ENCODE measurements at places on chromosomes 2 and 18.

- H3K4me3 ChIP-seq = no peak overlapping the region
- no peak for DNase-seq
- H3K36me3 ChIP-seq = no peaks in the 10 kb centered on the region
- H3K27ac ChIP-seq = no peak overlapping the region
- no peaks in the 10 kb centered on the region for H3K4me1 ChIP-seq
These were observed 362.2 kb upstream of the KCNH7 start for GRCh38 chr2:163200741-163201140.

DNA sequence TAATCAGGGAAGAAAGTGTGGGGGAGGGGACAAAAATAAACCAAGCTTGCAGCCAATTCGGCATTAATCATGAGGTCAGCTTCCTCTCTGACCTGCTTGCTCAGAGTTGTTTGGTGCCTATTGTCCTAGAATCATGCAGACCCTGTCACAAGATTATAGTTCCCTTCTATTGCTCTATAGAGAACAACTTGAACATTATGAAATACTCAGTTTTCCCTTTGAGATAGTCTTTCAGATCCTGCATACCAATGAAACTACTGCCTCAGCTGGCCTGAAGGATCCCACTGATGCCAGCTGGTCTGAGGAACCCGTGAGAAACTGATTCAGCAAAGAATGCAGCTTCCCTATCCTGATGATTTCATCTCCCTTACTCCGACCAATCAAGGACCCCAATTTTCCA is 955 bp upstream of the BBS5 start:
- no peak overlapping the region for H3K4me3 ChIP-seq
- peaks cover 11% of the 10 kb centered on the region for H3K36me3 ChIP-seq
- no peak for DNase-seq
- H3K27me3 ChIP-seq = no peaks in the 10 kb centered on the region

GRCh38 chr2:5537180-5537688 is 154.9 kb upstream of the SOX11 start:
- no peak overlapping the region for H3K27ac ChIP-seq
- peaks cover 2% of the 10 kb centered on the region for H3K27me3 ChIP-seq
- DNase-seq = no peak
- H3K36me3 ChIP-seq = no peaks in the 10 kb centered on the region
- no peaks in the 10 kb centered on the region for H3K4me1 ChIP-seq

DNA sequence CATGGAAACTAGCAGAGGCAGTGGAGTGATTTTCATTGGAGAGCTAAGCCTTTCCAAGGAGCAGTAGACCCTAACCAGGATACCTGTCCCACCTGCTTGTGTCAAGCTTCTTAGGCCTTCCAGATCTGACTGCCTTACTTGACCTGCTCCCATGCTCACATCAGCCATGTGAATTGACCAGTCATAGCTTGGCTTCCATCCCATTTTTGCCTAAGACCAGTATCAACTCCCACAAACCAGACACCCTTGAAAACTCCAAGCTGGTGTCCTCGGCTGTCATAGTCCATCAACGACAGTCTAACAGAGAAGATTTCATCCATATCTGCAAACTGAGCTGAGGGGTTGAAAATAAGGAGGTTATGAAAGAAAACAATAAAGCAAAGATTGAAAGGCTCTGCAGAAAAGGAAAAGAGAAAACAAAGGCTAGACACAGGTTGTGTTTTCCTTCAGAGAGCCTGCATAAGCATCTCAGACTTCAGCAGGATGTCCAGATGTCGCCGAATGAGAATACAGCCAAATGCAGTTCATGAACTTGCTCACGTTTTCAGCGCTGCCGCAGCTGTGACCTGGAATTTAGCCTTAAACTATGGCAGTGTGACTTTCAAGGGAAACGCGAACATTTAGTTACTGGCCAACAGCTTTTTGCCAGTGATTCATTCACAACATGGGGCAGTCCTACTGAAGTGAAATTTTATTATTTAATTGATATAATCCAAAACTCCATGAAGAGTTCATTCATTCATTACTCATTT is 868.1 kb upstream of the ID2 start:
- H3K27me3 ChIP-seq = no peaks in the 10 kb centered on the region
- H3K4me3 ChIP-seq = no peak overlapping the region

GRCh38 chr2:17591846-17592245 is 51.4 kb downstream of the VSNL1 start:
- peaks cover 38% of the 10 kb centered on the region for H3K4me1 ChIP-seq
- no peak overlapping the region for H3K27ac ChIP-seq
- no peak for DNase-seq
- no peaks in the 10 kb centered on the region for H3K36me3 ChIP-seq
- H3K4me3 ChIP-seq = no peak overlapping the region

DNA sequence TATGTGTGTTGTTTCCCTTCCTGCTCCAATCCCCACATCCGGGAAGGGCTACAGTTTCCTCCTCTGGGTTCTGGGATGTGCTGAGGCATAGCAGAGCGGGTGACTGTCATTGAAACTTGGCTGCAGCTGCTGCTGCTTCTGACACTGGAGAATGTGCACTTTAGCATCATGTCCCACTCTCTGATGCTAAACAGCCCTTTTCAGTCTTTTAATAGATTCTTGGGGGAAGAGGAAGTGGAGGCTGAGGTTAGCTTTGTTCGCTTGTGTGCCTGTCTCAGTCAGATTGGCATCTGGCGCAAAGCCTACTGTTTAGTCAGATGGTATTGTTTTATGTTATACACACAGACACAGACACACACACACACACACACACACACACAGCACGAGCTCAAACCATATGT is 136.5 kb upstream of the RND3 start:
- H3K4me3 ChIP-seq = no peak overlapping the region
- no peaks in the 10 kb centered on the region for H3K27me3 ChIP-seq

GRCh38 chr2:79394485-79394859 is 118.4 kb upstream of the CTNNA2 start:
- no peak overlapping the region for H3K27ac ChIP-seq
- H3K4me3 ChIP-seq = no peak overlapping the region
- H3K4me1 ChIP-seq = no peaks in the 10 kb centered on the region
- H3K27me3 ChIP-seq = no peaks in the 10 kb centered on the region
- DNase-seq = no peak

DNA sequence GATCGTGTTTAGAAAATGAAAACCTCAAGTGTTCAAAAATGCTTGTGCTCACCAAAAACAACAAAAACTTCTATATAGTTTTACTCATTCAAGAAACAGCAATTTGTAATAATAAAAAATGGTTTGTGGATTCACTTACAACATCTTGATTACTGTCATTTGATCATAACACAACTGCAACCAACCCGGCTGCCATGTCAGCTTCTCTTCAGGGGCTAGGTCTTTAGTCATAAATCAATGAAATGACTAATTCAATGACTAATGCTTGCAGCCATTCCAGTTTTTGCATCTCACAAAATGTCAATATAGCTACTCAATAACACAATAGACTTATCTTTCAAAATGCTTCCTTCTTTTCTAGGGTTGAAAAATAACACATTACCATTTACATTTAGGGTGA is 128.0 kb downstream of the OLA1 start:
- H3K4me3 ChIP-seq = no peak overlapping the region
- DNase-seq = no peak
- H3K4me1 ChIP-seq = no peaks in the 10 kb centered on the region

- H3K27me3 ChIP-seq = peaks cover 10% of the 10 kb centered on the region
- H3K27ac ChIP-seq = no peak overlapping the region
These were observed 226.7 kb upstream of the PKDCC start for GRCh38 chr2:41821167-41821566.

DNA sequence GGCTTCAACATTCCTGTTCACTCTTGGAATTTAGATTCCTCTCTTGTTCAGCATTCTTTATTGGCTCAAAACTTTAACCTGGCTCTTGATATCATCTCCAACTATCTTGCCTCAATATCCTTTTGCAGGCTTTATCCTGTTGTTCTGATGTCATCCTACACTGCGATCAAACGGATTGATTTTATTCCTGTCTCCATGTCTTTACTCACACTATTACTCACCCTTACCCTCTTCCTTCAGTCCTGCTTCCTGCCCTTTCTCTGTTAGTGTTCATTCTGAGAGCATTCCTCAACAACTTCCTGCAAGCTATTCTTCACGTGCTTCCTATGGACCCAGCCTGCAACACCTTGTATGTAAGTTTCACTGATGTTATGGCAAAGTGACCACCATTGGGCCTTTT is 264.7 kb downstream of the RNF152 start:
- H3K4me1 ChIP-seq = no peaks in the 10 kb centered on the region
- no peaks in the 10 kb centered on the region for H3K27me3 ChIP-seq
- no peaks in the 10 kb centered on the region for H3K36me3 ChIP-seq
- no peak overlapping the region for H3K4me3 ChIP-seq

DNA sequence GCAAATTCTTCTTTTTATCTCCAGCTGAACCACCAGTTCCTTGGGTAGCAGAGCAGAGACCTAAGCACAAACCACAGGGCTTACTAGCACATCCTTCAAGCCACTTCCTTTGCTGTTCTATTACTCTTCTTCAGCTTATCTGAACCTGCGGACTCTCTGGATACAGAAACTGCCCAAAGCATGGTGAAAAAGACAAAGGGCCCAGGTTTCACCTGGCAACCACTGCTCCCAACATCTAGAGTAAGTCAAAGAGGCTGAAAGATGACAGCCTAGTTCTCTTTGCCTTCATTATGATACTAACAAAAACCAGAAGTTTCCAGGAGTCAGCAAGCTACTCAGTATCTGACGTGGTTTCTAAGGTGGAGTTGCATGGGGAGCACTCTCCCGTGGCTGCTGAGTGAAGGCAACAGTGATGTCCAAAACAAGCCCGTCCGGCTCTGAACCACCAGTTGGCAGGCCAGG is 43.4 kb downstream of the KANSL3 start:
- no peak overlapping the region for H3K4me3 ChIP-seq
- H3K36me3 ChIP-seq = peaks cover 70% of the 10 kb centered on the region
- DNase-seq = no peak

- no peak for DNase-seq
- H3K27ac ChIP-seq = no peak overlapping the region
- H3K36me3 ChIP-seq = no peaks in the 10 kb centered on the region
- H3K27me3 ChIP-seq = no peaks in the 10 kb centered on the region
- H3K4me1 ChIP-seq = peaks cover 8% of the 10 kb centered on the region
- peak overlapping the region; percentile 20 for H3K4me3 ChIP-seq
These were observed 39.9 kb upstream of the DARS1 start for GRCh38 chr2:136025057-136025973.

DNA sequence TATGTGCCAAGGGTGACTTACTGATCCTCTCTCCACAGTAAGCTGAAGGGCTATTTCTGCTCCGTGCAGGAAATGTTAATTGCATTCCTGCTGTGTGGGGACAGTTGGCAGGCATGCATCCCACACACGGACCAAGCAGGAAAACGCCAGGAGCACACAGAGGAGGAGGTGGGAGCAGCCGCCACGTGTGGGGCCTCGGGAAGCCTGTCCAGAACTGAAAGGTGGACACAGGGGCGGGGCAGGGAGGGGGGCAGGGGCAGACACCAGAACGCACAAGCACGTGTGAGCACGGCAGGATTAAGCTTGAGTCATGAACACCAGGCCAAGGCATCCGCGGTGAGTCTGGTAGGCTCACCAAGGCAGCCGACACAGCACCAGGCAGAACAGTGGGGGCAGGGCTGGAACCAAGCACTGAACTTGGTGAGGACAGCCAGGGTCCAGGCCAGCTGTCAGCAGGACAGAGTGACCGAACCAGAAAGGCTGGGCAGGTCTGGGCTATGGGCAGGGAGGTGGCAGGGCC is 177.1 kb downstream of the EIPR1 start:
- H3K36me3 ChIP-seq = peaks cover 8% of the 10 kb centered on the region
- no peak overlapping the region for H3K4me3 ChIP-seq
- H3K27ac ChIP-seq = no peak overlapping the region
- no peak for DNase-seq
- no peaks in the 10 kb centered on the region for H3K4me1 ChIP-seq

DNA sequence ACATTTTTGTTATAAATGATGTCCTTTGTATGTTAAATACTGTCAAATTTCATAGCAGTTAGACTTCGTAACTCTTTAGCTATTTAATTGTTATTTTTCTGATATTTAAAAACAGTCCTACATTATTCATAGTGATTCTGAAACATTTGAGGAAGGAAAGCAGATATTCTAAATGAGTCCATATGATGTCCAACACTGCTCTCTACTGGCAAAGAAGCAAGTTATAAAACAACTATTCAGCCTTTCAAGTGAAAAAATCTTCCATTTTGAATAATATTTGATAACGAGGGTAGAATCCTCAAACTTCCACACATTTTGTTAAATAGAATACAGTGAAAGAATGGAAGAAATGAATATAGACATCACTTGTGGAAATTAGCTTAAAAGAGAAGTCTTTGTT is 220.8 kb downstream of the GULP1 start:
- H3K27ac ChIP-seq = no peak overlapping the region
- H3K27me3 ChIP-seq = no peaks in the 10 kb centered on the region
- DNase-seq = no peak
- no peak overlapping the region for H3K4me3 ChIP-seq

DNA sequence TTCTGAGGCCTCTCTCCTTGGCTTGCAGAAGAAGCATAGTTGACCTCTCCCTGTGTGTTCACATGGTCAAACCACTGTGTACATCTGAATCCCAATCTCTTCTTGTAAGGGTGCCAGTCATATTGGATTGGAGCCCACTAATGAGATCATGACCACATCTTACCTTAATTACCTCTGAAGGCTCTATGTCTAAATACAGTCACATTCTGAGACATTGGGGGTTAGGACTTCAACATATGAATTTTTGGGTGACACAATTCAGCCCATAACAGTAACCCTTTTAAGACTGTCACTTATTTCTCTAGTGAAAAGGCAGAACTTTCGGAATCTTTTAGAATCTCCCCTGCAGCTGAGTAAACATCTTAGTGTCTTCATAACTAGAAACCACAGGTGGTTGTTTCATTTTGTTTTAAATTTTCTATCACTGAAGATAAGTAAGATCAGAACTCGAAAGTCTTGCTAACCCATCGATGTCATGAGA is 33.3 kb downstream of the BMP10 start:
- H3K4me1 ChIP-seq = peaks cover 10% of the 10 kb centered on the region
- no peak overlapping the region for H3K27ac ChIP-seq
- no peaks in the 10 kb centered on the region for H3K36me3 ChIP-seq
- DNase-seq = no peak
- H3K27me3 ChIP-seq = no peaks in the 10 kb centered on the region

DNA sequence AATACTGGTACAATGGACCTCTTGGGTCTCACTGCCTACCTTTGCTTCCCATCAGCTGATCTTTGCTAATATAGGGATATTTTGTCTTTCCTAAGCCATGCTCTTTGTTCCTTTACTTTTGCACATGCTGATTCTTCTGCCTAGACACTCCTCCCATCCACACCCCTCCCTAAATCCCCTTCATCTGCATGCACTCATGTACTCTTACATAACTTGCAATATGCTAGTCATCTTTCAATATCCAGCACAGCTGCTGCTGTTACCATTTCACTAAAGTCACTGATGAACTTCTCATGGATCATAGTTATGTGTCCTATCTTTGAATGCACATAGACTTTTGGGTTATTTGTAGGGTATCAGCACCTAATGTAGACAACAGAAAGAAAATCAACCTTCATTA is 18.5 kb upstream of the DTNA start:
- no peak for DNase-seq
- no peak overlapping the region for H3K4me3 ChIP-seq
- H3K4me1 ChIP-seq = no peaks in the 10 kb centered on the region
- no peak overlapping the region for H3K27ac ChIP-seq
- no peaks in the 10 kb centered on the region for H3K36me3 ChIP-seq

Data from suprapubic skin (tissue), 4 donors.